Amniotic epithelial cell (primary cell): ENCODE measurements at places on chromosomes 12 and 14.

GRCh38 chr12:122661246-122661645 is 41.9 kb downstream of the HCAR2 start:
- no peak for DNase-seq

- no peak for DNase-seq
Measured at GRCh38 chr14:71549421-71550050, 382.7 kb upstream of the RGS6 start.

DNA sequence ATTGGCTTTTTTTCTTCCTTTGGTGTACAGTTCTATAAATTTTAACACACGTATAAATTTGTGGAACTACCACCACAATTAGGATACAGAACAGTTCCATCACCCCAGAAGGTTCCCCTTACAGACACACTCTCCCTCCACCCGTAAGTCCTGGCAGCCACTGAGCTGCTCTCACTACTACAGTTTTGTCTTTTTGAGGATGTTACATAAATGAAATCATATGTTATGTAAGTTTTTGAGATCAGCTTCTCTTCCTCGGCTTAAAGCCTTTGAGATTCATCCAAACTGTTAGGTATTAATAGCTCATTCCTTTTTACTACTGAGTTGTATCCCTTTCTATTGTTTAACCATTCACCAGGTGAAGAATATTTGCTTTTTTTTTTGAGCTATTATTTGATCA is 74.3 kb upstream of the SLC24A4 start:
- DNase-seq = no peak

DNA sequence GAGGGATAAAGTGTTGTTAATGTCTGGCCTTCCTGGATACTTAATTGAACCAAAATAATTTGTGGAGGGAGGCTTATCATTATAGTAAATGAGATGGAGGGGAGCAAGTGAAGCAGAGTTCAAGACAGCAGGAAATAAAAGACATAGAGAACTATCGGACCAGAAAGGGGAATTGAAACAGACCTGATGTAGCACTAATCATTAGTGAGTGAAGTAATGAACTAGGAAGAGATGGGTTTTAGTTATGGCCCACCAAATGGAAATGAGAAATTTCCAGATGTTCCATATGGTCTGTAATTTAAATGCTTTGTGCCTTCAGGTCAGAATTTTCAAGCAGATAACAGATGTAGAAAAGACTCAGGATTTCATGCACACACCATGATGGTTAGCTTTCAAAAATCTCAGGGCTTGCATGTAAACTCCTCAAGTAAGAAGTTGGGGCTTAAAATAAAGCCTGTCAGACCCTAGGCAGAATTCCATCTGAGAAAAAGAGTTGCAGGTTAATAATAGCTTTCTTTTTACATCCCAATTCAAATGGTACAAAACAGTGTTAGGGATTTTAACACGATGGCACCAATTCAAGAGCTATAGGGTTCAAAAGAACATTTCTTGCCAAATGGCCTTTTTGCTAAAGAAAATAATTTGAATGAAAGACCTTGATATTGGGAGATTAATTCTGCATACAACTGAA is 355.8 kb downstream of the FSCB start:
- no peak for DNase-seq

GRCh38 chr14:60274448-60274847 is 25.4 kb downstream of the PPM1A start:
- DNase-seq = no peak

- no peak for DNase-seq
Measured at GRCh38 chr12:52141306-52141705, 50.5 kb downstream of the KRT80 start.

DNA sequence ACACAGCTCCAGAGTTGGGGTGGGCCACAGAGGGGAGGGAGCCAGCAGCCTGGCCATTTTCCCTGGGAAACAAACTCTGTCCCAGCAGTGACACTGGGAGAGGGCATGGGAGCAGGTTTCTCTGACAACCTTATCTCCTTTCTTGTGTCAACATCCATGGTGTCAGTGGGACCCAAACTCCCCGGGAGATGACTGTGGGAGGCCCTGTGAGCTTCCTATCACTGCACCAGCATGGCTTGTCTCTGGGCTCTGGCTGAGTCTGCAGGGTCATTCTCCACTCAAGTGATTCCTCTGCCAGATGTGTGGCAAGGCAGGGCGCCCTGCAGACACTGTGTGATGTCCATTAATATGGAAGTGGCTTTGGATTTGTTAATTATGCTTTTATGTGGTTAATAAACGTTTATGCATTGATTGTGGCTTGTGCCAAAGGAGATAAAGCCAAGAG is 10.1 kb downstream of the LRTM2 start:
- DNase-seq = no peak

GRCh38 chr12:64665514-64665913 is 55.2 kb downstream of the RASSF3 start:
- DNase-seq = no peak

- DNase-seq = no peak
Measured at GRCh38 chr14:61444215-61444768, 122.9 kb downstream of the PRKCH start.
